ENCODE measurements at places on chromosomes 7 and 10.

DNA sequence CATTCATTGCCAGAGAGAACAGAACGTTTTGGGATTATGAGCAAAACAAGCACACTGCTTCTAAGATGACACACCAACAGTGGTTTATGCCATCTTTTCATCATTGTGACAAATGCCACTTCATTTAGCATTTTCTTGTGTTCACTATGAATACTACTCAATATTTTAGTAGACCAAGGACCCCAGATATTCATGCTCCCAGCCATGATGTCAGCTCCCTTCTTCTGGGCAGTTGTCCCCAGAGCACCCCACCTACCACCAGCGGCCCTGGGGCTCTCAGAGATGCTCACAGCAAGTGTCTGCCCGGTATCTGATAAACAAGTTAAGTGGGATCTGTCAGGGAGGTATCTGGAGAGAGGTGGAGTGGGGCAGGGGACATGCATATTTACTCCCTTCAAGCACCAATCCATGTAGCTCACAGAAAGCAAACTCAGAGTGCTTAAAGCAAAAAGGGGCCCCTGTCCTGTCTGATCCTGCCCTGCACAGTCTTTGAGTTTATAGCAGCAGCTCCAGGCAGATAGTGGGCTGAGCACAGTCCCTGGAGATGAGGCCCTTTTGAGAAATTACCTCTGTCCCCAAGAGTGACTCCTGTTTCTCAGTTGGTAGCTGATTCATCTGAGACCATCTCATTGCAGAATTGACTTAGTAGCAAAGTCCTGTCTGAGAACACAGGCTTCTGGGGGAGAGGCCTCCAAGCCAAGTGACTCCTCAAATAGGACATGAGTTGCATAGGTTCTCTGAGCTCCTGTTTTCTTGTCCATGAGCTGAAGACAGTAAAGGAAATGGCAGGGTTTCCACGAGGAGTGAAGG is 281.8 kb upstream of the KLF6 start:
- DNase-seq: no peak

DNA sequence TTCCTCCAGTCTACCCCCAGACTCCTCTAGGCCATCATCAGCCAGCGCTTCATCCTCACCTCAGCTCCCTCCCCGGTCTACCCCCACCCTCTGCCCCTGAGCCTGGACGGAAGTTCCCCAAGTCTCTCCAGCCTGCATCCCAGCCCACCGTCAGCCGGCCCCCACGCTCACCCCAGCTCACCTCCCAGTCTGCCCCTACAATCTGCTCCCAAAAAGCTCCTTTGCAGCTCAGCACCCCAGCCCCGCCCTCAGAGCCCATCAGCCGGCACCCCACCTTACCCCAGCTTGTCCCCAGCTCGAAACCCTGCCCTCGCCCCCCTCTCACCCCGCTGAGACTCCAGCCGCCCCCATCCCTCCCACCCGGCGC is 322 bp upstream of the RAMP3 start:
- DNase-seq: no peak

DNA sequence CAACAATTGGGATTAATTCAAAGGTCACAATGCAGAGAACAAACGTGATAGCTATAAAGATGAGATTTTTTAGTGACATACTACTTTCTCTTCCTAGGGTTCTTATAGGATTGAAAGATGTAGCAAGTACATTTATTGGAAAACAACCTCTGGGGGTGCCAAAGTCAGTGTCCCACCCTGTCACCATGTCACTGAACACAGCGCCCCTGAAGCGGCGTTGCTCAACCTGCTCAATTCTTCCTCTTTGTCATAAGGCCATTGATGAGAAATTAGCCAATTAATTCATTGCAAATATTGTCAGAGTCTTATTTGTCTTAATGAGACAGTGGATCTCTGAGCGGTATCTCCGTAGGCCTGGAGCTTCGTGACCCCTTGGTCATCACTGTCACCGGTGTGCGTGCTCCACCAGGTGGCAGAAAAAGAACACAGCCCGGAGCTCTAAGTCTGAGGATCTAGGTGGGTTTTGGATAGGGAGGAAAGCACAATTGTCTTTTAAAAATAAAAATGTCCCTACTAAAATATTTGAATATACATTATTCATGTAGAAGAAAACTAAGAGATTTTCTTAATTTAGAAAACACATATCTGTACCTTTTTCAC is 362.6 kb downstream of the PAXIP1 start:
- no peak for DNase-seq

DNA sequence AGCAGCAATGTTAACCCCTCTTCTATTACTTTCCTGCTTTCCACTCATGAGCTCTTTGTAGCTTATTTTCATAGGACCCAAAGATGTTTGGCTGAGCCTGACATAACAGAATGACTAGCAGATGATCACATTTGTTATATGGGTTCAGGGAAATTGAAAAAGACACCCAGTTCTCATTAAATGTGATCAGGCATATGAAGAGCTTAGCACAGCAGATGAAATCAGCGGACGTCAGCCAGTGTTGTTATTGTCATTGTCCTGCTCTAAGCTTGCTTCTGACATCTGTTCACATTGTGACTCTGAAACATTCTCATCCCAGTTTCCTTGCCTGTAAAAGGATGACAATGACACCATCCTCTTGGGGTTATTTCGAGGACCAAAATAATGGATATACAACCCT is 43.5 kb downstream of the FAM241B start:
- no peak for DNase-seq

- DNase-seq: no peak
These were observed 30.7 kb downstream of the ERCC6 start for GRCh38 chr10:49508249-49508648.

DNA sequence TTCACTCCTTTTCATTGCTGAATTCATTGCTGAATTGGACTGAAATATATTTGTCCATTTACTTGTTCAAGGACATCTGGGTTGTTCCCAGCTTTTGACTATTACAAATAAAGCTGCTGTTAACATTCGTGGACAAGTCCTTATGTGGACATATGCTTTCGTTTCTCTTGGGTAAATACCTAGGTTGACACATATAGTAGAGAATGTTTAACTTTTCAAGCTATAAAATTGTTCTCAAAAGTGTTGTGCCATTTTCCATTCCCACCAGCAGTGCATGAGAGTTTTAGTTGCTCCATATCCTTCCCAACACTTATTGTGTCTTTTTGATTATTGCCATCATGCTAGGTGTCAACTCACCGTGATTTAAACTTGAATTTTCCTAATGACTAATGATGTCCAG is 17.5 kb upstream of the CPVL start:
- no peak for DNase-seq
